ENCODE measurements at places on chromosomes 11 and 22.

DNA sequence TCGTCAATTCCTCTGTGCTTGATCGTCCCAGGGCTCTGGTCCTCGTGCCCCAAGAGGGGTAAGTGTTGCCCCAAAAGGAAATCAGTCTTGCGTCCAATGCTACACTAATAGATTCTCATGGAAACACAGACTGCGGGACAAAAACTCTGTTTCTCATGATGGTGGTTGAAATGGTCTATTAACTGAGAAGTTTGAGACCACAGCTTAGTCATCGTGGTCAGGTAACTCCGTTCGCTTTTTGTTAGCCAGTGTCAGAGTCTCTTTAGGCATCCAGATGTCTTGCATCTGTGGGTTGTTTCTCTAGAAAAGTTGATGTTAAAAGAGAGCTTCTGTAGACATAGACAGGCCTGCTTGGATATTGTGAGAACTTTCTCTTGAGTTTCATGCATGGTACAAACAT is 104.6 kb upstream of the SORL1-AS1 start:
- DNase-seq = no peak

GRCh38 chr11:123775715-123776549 is 21.6 kb upstream of the OR6X1 start:
- peak; percentile 31 for DNase-seq

- no peak for DNase-seq
Measured at GRCh38 chr11:623349-623869, 1.3 kb downstream of the CDHR5 start.

- DNase-seq = no peak
Measured at GRCh38 chr22:43446916-43447315, 35.1 kb downstream of the MPPED1 start.

DNA sequence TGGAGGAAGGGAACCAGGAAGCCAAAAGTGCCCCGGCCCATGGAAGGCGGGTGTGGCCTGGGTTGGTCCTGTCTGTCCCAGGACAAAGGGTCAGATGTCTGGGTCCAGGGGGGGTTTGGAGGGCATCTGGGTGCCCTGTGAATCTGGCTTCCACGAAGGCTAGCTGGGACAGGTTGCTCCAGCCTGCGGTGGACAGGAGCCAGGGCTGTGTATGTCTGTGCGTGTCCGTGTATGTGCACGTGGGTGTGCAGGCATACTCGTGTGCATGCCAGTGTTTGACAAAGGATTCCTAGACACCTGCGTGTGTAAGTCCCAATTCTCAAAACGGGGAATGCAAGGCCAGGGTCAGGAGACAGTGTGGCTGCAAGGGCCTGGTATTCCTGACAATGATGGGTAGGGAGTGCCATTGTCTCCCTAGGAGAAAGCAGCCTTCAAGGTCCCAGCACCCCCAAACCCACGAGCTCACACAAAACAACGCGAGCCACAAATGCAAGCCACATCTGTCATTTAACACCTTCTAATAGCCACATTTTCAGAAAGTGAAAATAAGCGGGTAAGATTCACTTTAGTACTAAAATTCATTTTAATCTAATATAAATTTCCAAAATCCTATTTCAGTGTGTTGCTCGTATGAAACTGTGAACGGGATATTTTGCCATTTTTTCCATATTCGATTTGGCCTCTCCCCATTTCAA is 78.4 kb upstream of the WNT7B start:
- no peak for DNase-seq

- no peak for DNase-seq
Measured at GRCh38 chr11:439315-440064, 2.3 kb downstream of the ANO9 start.

GRCh38 chr22:23278883-23279675 is 98.8 kb downstream of the BCR start:
- no peak for DNase-seq

- no peak for DNase-seq
Measured at GRCh38 chr11:99535406-99535805, 514.7 kb downstream of the CNTN5 start.

- no peak for DNase-seq
Measured at GRCh38 chr11:944711-945470, 19.2 kb downstream of the AP2A2 start.

- no peak for DNase-seq
Measured at GRCh38 chr11:108866781-108867180, 201.9 kb downstream of the DDX10 start.

DNA sequence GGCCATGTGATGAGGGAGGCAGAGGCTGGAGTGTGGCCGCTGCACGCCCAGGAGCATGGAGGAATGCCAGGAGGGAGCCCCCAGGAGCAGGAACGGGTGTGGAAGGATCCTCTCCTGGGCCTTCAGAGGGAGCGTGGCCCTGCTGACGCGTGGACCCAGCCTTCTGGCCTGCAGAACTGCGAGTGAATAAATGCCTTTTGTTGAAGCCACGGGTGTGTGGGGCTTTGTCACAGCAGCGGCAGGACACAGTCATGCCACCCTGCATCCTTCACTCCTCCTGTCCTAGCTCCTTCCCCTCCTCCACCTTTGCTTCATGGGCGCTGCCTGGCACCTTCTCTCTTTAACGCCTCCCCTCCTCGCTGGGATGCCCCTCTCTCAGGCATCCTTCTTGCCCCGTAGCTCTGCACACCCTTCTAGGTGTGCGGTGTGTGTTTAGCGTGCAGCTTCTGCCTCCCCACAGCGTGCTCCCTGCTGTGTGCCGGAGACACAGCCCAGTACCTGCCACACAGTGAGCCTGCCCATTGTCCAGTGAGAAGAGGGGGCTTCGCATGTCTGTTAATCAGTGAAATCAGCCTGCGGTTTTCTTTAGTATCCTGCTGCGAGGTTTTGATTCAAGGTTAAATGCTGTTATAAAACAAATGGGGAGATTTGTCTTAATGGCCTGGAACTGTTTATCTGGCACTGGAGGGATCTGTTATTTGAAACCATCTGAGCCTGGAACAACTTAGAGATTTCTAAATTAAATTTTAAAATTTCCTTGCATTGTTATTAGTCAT is 459.6 kb downstream of the TBC1D22A start:
- DNase-seq = no peak

GRCh38 chr11:81092522-81092921 is 1641.1 kb downstream of the FAM181B start:
- DNase-seq = no peak

- DNase-seq = peak; percentile 76
Measured at GRCh38 chr11:106482917-106483785, 405.7 kb downstream of the AASDHPPT start.

Data from NCI-H524 (cell line).